ENCODE measurements at places on chromosomes 11 and 22.

DNA sequence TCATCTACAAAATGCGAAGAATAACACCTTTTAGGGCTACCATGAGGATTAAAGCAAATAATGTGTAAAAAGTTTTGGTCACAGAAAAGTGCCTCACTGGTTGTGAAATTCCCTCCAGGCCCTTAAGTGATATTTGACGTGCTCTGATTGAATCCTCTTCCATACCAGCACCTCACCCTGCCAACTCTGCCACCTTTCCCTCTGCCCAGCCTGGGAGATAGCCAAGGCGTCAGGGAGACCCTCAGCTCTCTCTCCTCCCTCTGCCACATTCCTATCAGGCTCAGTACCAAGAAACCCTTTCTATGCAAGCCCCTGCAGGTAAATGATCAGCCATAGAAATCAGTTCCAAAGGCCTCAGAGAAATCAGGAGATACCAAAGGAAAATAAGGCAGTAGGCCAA is 21.4 kb downstream of the PLEKHA7 start:
- H3K4me1 ChIP-seq = peaks cover 67% of the 10 kb centered on the region
- no peak for DNase-seq
- no peak overlapping the region for H3K4me3 ChIP-seq
- H3K27me3 ChIP-seq = no peaks in the 10 kb centered on the region

- DNase-seq = no peak
- no peak overlapping the region for H3K27ac ChIP-seq
- no peak overlapping the region for H3K4me3 ChIP-seq
These were observed 395.1 kb downstream of the MN1 start for GRCh38 chr22:27406389-27406861.

DNA sequence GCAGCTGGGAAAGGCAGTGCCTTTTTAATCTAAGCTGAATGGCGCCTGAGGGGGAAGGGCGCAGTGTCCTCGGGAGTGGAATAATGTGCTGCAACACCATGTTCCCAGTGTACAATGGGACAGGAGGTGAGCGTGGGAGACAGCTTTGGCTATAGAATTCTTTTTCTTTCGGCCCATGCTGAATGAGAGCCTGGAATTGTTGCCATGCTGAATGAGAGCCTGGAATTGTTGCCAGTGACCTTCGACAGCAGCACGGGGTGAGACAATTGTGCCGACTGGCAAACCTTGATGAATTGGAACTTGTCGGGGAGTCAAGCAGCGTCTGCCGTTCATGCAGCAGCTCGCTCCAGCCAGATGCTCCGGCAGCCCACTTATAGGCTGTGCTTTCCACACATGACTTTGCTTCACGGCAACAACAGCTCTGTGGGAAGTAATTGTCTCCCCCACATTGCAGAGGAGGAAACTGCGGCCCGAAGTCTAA is 141.4 kb upstream of the E2F8 start:
- H3K4me1 ChIP-seq = no peaks in the 10 kb centered on the region
- no peaks in the 10 kb centered on the region for H3K36me3 ChIP-seq
- peaks cover 32% of the 10 kb centered on the region for H3K27me3 ChIP-seq
- H3K4me3 ChIP-seq = no peak overlapping the region
- no peak overlapping the region for H3K27ac ChIP-seq
- no peak for DNase-seq

GRCh38 chr11:77611921-77612320 is 22.2 kb downstream of the AQP11 start:
- H3K27ac ChIP-seq = no peak overlapping the region
- no peaks in the 10 kb centered on the region for H3K4me1 ChIP-seq
- peaks cover 42% of the 10 kb centered on the region for H3K36me3 ChIP-seq
- no peak for DNase-seq
- H3K4me3 ChIP-seq = no peak overlapping the region

DNA sequence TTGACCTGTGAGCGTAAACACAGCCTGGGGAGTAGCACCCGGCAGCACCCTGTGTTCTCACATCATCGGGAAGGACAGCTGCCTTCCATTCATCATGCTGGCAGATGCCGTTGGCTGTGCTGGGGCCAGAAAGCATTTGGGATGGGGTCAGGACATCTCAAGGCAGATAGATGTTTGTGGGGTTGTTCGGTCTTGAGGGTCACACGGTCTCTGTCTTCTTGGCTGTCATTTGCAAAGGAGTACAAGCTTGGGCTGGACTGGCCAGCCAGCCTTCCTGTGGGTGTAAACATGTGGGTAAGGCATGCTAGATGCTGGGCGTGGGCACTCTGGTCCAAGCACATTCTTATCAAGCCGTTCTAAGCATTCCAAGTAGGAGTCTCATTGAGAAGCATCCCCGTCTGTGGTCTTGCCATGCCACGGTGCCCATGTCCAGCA is 81.4 kb downstream of the TBC1D22A start:
- no peak overlapping the region for H3K27ac ChIP-seq
- no peak overlapping the region for H3K4me3 ChIP-seq
- no peaks in the 10 kb centered on the region for H3K27me3 ChIP-seq
- DNase-seq = no peak
- no peaks in the 10 kb centered on the region for H3K4me1 ChIP-seq

DNA sequence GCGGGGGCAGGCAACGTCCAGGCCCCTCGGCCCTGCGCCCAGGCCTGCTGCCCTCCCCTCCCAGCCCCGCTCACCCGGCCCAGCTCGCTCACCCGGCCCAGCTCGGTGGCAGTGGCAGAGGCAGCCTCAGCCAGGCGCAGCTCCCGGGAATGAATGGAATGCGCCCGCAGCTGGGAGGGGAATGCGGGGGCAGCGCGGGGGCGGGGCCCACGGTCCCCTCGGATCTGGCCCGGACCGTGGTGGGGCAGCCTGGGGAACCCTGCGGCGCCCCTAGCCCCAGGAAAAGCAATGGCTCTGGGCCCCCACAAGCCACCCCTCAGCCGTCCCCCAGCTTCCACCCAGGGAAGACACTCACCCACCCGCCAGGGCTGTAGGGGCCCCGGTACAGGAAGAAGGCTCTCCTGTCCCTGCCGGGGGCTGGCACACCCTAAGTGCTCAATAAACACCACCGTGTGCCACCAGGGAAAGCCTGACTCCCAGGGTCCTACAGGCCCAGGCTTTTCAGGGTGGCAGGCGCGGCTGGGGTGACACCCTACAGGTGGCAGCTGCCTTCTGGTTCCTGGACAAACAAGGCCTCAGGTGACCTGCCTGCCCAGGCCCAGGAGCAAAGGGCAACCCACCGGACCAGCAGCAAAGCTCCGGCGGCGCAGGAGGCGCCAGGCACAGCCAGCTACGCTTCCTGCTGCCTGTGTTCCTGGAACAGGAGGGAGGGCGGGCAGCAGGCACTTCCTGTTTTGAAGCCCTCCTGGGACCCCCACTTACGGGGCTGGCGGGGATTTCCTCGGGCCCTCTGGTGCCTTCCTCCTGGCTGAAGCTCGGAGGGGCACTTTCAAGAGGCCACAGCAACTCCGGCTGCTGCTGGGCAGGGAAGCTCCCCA is 13.8 kb downstream of the PLXNB2 start:
- peaks cover 39% of the 10 kb centered on the region for H3K4me1 ChIP-seq
- no peaks in the 10 kb centered on the region for H3K27me3 ChIP-seq
- peak overlapping the region; percentile 93 for H3K27ac ChIP-seq
- peak; percentile 83 for DNase-seq

DNA sequence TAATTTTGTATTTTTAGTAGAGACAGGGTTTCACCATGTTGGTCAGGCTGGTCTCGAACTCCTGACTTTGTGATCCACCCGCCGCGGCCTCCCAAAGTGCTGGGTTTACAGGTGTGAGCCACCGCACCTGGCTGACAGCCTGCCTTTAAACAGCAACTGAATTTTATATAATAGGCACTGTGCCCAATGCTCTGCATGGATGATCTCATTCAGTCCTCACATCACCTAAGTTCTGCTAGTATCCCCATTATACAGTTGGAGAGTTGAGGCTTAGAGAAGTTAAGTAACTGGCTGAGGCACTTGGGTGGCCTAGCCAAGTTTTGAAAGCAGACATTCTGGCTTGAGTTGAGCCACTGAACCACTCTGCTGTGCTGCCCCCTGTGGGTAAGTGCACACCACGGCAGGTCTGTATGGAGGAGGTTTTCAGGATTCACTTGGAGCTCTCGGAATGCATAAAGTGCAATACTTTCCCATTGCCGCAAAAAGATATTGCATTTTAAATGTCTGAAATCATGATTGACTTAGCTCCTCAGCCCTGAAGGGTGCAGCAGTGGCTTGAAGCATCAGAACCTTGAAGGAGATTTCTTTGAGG is 112.4 kb downstream of the LDLRAD3 start:
- no peaks in the 10 kb centered on the region for H3K27me3 ChIP-seq
- H3K4me1 ChIP-seq = no peaks in the 10 kb centered on the region
- H3K4me3 ChIP-seq = no peak overlapping the region
- H3K27ac ChIP-seq = no peak overlapping the region
- H3K36me3 ChIP-seq = no peaks in the 10 kb centered on the region

- no peaks in the 10 kb centered on the region for H3K27me3 ChIP-seq
- no peak overlapping the region for H3K27ac ChIP-seq
- H3K36me3 ChIP-seq = no peaks in the 10 kb centered on the region
These were observed 13.9 kb upstream of the KCTD17 start for GRCh38 chr22:37037669-37038068.

- DNase-seq = peak; percentile 49
- no peak overlapping the region for H3K27ac ChIP-seq
- peaks cover 4% of the 10 kb centered on the region for H3K4me1 ChIP-seq
These were observed 11.5 kb upstream of the FADD start for GRCh38 chr11:70191495-70192140.

GRCh38 chr11:15055620-15056356 is 17.6 kb upstream of the CALCB start:
- peaks cover 6% of the 10 kb centered on the region for H3K27me3 ChIP-seq
- H3K27ac ChIP-seq = no peak overlapping the region
- no peaks in the 10 kb centered on the region for H3K4me1 ChIP-seq
- no peak for DNase-seq
- no peaks in the 10 kb centered on the region for H3K36me3 ChIP-seq

- no peak overlapping the region for H3K4me3 ChIP-seq
These were observed 4220.0 kb upstream of the OR11H1 start for GRCh38 chr22:11307998-11308397.

GRCh38 chr22:19974268-19974861 is 32.7 kb upstream of the TXNRD2 start:
- H3K27ac ChIP-seq = no peak overlapping the region
- peaks cover 27% of the 10 kb centered on the region for H3K4me1 ChIP-seq
- peak; percentile 64 for DNase-seq
- H3K4me3 ChIP-seq = no peak overlapping the region
- no peaks in the 10 kb centered on the region for H3K27me3 ChIP-seq
- H3K36me3 ChIP-seq = peaks cover 43% of the 10 kb centered on the region

GRCh38 chr11:17633279-17633986 is 85.9 kb upstream of the MYOD1 start:
- H3K4me1 ChIP-seq = no peaks in the 10 kb centered on the region
- no peak overlapping the region for H3K27ac ChIP-seq
- no peaks in the 10 kb centered on the region for H3K36me3 ChIP-seq
- H3K4me3 ChIP-seq = no peak overlapping the region
- DNase-seq = no peak

DNA sequence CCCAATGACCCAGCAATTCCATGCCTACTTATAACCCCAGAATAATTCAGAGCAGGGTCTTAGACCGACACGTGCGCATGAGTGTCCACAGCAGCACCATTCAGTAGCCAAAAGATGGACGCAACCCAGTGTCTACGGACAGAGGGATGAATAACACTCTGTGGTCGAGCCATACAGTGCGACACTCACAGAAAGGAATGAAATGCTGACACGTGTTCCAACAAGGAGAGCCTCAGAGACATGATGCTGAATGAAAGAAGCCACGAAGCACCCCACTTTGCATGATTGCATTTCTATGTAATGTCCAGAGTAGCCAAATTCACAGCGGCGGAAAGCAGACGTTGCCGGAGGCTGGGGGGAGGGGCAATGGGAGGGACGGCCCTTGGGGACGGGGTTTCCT is 134.4 kb downstream of the CTTN start:
- H3K27me3 ChIP-seq = no peaks in the 10 kb centered on the region
- no peak overlapping the region for H3K4me3 ChIP-seq
- no peak overlapping the region for H3K27ac ChIP-seq

DNA sequence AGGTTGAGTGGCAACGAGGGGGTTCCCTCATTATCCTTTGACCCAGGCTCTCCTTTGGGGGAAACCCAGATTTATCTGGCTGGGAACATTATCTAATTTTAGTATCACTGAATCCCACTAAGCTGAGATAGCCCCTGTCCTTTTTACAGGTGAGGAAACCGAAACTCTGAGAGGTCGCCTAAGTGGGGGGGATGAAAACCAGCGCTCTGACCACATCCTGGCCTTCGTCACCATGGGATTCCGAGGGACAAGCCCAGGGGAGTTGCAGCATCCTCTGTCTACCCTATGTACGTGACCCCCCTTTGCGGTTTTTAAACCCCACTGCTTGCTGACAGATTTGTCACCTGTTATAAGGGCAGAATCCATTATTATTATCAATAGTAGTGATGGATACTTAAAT is 61.0 kb downstream of the ISX start:
- H3K4me3 ChIP-seq = no peak overlapping the region
- H3K27me3 ChIP-seq = no peaks in the 10 kb centered on the region
- no peak for DNase-seq
- no peaks in the 10 kb centered on the region for H3K36me3 ChIP-seq

- peak; percentile 76 for DNase-seq
- no peaks in the 10 kb centered on the region for H3K27me3 ChIP-seq
- H3K4me1 ChIP-seq = no peaks in the 10 kb centered on the region
- H3K27ac ChIP-seq = no peak overlapping the region
These were observed 28.5 kb downstream of the GLB1L2 start for GRCh38 chr11:134360050-134360835.

DNA sequence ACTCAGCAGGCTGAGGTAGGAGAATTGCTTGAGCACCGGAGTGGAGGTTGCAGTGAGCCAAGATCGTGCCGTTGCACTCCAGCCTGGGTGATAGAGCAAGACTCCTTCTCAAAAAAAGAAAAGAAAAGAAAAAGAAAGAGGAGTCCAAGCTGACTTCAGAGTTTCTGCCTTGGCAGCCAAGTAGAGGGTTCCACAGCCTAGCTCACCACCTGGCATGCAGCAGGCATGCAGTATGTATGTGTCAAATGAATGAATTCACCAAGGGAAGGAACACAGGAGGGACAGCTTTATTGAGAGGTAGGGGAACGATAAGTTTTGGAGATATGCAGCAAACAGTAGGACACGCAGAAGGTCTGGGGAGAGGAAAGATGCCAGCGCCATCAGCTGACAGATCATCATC is 230.4 kb downstream of the BUD13 start:
- no peak overlapping the region for H3K27ac ChIP-seq
- no peak overlapping the region for H3K4me3 ChIP-seq
- H3K27me3 ChIP-seq = peaks cover 19% of the 10 kb centered on the region
- DNase-seq = no peak
- H3K36me3 ChIP-seq = no peaks in the 10 kb centered on the region

- H3K4me3 ChIP-seq = no peak overlapping the region
- no peak overlapping the region for H3K27ac ChIP-seq
- H3K27me3 ChIP-seq = no peaks in the 10 kb centered on the region
- DNase-seq = no peak
These were observed 1445.5 kb downstream of the BRD1 start for GRCh38 chr22:48382197-48382596.

DNA sequence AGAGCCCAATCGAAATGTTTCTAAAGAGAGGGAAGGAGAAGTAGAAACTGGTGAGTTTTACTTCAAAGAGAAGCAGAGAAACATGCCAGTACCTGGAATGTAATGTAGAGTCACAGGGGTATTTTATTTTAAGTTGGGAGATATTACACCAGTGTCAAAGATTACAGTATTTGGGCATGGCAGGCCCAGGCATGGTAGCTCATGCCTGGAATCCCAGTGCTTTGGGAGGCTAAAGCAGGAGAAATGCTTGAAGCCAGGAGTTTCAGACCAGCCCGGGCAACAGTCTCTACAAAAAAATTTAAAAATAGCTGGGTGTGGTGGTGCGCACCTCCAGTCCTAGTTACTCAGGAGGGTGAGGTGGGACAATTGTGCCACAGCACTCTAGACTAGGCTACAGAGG is 2.7 kb downstream of the SYCE3 start:
- H3K27me3 ChIP-seq = peaks cover 32% of the 10 kb centered on the region
- H3K36me3 ChIP-seq = no peaks in the 10 kb centered on the region
- no peak overlapping the region for H3K4me3 ChIP-seq
- DNase-seq = no peak
- peaks cover 6% of the 10 kb centered on the region for H3K4me1 ChIP-seq
